T-cell (primary cell): ENCODE measurements at places on chromosomes 1 and 21.

DNA sequence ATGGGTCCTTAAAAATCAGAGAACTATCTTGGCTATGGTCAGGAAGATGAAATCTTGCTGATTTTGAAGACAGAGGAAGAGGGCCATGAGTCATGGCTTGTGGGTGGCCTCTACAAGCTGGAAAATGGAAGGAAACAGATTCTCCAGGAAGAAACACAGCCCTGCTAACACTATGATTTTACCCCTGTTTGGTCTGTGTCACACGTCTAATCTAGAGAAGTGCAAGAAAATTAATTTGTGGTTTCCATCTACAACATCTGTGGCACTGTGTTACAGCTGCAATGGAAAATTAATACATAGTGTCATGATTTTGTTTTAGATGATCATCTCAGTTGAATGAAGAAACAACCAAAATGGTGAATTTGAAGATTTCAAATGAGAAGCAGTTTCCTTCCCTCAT lies 288.7 kb upstream of the NRIP1 start:
- DNase-seq, result no peak

DNA sequence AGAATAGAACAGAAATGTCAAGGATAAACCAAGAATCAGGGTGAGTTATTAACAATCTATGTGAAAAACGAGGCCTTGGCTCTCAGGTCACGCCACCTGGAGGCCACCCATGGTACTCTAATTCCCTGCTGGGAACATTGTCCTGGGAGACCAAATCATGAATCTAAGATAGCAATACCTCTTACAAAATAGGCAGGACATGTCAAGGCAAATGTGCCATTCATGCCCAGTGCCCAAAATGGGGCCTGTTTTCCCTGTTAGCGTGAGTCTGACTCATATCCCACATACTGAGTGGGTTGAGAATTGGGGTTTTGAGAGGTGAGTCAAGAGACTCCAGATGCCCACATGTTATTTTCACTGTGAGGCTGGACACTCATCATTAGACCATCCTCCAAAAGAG lies 380.8 kb downstream of the HHIPL2 start:
- no peak for DNase-seq

DNA sequence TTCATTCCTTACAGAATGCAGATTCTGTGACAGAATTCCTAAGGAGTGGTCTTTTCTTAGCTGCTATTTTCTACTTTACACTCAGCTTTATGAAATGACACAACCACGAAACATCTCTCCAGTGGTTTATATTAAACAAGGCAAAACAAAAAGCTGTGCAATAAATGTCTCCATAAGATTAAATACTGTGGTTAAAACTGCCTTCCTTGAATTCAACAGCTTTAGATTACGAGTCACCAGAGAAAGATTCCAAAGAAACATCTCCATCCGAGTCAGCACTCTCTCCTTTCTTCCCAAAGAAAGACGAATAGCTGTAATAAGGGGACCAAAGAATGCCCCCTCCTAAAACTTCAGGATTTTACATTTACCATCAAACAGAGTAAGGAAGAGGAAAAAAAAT lies 4.6 kb upstream of the C1orf87 start:
- no peak for DNase-seq

GRCh38 chr1:117836069-117836468 lies 93.4 kb downstream of the GDAP2 start:
- no peak for DNase-seq

GRCh38 chr1:109719337-109719837 lies 7.3 kb downstream of the GSTM5 start:
- DNase-seq, result no peak

- no peak for DNase-seq
Observed at GRCh38 chr1:239058190-239058589, 328.2 kb upstream of the CHRM3 start.

DNA sequence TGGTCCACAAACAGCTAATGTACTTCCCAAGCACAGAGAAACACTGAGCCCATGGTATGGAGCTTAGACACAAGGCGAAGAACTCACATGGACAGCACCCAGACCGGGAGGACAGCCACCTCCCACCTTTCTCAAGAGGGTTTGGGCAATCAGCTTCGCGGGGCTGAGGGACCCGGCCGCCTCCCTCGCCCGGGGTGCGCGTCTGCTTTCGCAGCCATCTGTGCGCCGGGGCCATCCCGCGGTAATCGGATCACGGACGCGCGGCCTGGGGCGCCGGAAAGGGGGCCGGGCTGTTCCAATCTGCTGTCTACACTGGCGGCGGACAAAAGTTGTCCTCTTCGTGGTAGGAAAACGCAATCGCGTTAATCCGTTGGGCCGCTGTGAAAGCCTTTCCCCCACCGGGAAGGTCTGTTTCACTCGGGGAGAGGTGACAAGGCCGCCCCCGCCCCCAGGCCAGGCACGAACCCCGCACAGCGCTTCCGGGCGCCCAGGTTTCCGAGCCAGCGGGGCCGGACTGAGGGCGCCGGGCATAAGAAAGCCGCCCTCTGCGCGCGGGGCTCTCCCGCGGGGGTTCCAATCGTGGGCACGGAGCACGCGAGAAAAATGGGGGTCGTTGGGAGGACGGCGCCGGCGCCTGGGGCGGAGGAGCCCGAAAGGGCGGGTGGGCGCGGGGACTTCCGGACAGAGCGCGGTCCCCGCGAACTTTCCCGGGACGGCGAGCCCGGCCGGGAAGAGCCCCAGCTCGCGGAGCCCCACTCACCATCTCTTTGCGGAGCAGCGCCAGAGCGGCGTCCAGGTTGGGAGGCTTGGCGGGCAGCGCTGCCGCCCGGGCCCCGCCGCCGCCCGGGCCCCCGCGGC lies 664 bp downstream of the FAM89A start:
- peak; percentile 4 for DNase-seq

DNA sequence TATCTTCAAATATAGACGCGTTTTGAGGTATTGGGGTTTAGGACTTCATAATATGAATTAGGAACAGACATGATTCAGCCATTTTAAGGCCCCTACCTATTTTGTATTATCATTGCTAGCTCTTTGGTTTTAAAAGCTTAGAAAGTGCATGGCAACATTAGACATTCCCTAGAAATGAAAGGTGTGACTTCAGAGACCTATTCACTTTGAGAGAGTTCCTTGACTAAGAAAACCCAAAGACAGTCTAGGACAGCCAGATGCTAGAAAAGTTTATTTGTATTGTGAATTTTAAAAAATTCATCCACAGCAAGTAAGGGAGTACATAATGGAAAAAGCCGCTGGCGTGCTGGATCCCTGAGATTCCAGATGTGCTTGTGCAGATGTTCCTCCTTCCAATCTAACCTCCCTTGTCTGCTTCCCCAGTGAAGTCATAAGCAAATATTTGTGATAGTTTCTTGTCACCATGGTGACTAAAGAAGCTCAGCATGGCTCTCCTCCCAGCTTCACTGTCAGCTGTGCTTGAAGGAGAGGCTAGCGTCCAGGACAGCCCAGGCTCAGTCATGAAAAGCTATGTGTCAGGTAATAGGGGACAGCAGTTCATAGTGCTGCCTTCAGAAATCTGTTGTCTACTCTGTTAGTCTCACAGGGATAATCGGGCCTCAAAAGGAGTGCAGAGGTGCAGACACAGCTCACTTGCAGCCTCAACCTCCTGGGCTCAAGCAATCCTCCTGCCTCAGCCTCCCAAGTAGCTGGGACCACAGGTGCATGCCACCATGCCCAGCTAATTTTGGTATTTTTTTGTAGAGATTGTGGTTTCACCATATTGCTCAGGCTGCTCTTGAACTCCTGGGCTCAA lies 34.8 kb downstream of the KPNA6 start:
- no peak for DNase-seq

GRCh38 chr1:248627971-248628844 lies 6.7 kb downstream of the OR2T11 start:
- DNase-seq, result no peak

GRCh38 chr1:41464885-41465284 lies 19.6 kb downstream of the EDN2 start:
- DNase-seq, result no peak

DNA sequence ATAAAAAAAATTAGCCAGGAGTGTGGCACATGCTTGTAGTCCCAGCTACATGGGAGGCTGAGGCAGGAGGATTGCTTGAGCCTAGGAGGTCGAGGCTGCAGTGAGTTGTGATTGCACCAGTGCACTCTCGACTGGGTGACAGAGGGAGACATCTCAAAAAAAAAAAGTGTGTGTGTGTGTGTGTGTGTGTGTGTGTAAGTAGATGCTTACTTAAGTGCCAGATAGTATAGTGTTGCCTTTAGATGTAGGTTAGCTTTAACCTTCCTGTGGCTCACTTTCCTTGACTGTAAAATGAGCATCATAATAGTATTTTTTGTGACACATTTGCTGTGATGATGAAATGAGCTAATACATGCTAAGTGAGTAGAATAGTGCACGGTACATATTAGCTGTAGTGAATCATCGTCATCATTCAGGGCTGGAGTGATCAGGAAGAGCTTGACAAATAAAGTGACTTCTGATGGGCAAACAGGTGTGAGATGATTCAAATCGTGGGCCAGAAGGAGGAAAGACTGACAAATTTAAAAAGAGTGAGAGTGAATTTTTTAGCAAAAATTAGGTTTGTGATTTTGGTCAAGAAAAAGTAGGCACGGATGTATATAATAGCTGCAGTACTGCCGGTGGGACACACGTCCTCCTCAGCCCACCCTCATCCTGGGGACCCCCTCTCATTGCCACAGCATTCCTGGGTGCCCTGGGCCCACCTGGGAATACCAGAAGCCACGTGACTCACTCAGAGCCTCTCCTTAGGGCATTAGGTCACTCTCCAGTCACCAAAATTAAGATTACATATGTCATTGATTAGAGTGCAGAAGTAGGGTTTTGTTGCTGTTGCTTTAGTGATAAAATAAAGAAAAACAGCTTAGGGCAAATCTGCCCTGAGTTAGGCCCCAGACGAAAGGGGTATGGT lies 33.9 kb downstream of the EIF2D start:
- no peak for DNase-seq

- no peak for DNase-seq
Observed at GRCh38 chr1:109807402-109807801, 43.7 kb upstream of the EPS8L3 start.

DNA sequence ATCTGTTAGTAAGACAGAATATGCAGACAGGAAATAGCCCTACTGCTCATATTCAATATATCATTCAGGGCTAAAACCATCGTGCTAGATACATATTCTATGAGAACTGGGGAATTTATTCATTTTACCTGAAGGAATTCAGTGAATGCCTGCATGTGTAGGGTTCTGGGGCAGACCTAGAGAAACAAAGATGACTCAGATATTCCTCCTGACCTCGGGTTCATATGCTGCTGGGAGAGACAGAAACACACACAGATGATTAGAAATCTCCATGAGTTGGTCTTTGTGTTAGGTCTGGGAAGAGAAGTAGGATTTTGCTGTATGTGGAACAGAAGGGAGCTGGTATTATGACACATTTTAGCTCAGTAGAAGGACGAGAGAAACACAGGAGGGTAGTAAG lies 176.5 kb upstream of the ST6GALNAC5 start:
- DNase-seq, result no peak

DNA sequence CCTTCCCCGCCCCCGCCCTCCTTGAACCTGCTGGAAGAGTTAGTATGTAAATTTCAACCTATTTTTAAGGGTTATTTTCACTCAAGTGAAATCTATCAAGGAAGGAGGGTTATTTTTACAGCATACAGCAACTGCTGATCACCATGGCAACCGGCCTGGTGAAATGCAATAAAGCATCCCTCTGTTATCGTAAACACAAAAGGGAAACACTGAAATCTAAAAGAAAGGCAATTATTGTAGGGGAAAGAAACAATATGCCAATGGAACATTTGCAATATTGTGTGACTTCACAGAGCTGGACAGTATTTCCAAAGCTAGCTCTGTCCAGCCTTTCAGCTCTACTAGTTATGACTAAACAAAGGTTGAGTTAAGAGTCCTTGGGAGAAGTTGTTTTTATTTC lies 588.3 kb upstream of the PBX1 start:
- no peak for DNase-seq

- no peak for DNase-seq
Observed at GRCh38 chr1:165052431-165052830, 304.1 kb downstream of the LMX1A start.

DNA sequence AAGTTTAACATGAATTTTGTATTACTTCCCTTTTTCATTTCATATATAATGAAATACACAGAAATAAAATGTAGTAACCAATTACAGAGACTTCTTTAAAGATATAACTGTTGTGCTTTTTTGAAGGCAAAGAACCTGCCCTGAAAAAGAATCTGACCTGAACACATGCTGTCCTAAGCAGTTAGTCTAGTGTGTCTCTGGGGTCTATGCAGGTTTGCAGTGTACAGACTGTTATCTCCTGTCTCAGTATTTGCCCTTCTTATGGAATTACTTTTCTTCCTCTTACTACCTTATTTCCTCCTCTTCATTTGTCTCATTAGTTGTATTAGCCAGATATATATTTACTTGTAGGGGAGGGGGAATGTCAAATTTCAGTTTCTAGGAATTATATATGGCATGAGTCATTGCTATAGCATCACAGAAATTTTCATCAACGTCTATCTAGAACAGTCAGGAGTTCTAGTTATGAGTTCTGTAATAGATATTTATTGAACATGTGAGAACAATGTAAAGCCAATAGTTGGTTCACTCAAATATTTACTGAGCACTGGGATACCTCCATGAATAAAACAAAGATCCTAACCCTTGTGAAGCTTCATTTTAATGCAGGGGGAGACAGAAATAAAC lies 28.4 kb upstream of the PLEKHO1 start:
- DNase-seq, result no peak

GRCh38 chr1:4089421-4090175 lies 189.5 kb upstream of the C1orf174 start:
- DNase-seq, result no peak

GRCh38 chr21:43817157-43818086 lies 28.0 kb downstream of the RRP1 start:
- DNase-seq, result no peak

GRCh38 chr1:191882870-191883269 lies 275.4 kb upstream of the RGS18 start:
- DNase-seq, result no peak

GRCh38 chr1:173152598-173152997 lies 54.5 kb downstream of the TNFSF4 start:
- DNase-seq, result no peak

- no peak for DNase-seq
Observed at GRCh38 chr1:84434081-84434769, 35.9 kb downstream of the DNASE2B start.
